ENCODE measurements at places on chromosomes 16 and 17. TPM values are rescaled to one million over a fixed set of nuclear protein-coding genes. Genes with fewer than 3 reads are reported as not detected.

The TAT gene
- total RNA-seq: not detected

The DBF4B gene
- 12.6 TPM for total RNA-seq

The CSF3 gene
- 0.29 TPM for total RNA-seq

The IRX5 gene
- total RNA-seq: 7.6 TPM

The SLC9A5 gene
- total RNA-seq: 1.8 TPM

The TMEM208 gene
- total RNA-seq: 54.8 TPM

GRCh38 chr16:87765776-87766484 lies at the start of gene KLHDC4:
KLHDC4 (minus strand) TSS chr16:87765986; CDS start chr16:87765890, 96 bp downstream.
- peak; percentile 86 for DNase-seq

DNA sequence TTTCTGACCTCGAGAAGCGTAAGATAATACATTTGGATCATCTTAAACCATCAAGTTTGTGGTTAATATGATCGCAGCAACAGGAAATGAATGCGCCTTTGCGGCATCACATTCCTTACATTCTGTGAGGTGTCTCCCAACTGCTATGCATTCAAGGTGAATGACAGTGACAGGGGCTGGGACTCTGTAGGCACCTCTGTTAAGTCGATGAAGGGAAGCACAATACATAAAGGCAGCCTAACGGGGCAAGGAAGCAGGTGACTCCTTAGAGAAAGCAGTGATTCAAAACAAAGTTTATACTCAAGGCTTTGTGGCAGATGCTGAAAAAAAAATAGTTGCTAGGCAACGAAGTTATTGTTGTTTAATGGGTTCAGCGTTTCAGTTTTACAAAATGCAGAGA lies 21.6 kb upstream of the EVPL start:
- no peak for DNase-seq

- DNase-seq: no peak
Measured at GRCh38 chr17:78852709-78853121, 12.1 kb upstream of the USP36 start.

- no peak for DNase-seq
Measured at GRCh38 chr17:444879-445454, 92.4 kb upstream of the RPH3AL start.

GRCh38 chr16:80231888-80232287 lies 308.9 kb upstream of the DYNLRB2 start:
- peak; percentile 89 for DNase-seq

Measured in Daoy (cell line).